ENCODE measurements at places on chromosomes 7 and 10.

GRCh38 chr10:73506491-73506890 is 10.7 kb upstream of the PPP3CB start:
- DNase-seq, result no peak

GRCh38 chr7:130463553-130464434 is 23.0 kb upstream of the CEP41 start:
- DNase-seq, result no peak

DNA sequence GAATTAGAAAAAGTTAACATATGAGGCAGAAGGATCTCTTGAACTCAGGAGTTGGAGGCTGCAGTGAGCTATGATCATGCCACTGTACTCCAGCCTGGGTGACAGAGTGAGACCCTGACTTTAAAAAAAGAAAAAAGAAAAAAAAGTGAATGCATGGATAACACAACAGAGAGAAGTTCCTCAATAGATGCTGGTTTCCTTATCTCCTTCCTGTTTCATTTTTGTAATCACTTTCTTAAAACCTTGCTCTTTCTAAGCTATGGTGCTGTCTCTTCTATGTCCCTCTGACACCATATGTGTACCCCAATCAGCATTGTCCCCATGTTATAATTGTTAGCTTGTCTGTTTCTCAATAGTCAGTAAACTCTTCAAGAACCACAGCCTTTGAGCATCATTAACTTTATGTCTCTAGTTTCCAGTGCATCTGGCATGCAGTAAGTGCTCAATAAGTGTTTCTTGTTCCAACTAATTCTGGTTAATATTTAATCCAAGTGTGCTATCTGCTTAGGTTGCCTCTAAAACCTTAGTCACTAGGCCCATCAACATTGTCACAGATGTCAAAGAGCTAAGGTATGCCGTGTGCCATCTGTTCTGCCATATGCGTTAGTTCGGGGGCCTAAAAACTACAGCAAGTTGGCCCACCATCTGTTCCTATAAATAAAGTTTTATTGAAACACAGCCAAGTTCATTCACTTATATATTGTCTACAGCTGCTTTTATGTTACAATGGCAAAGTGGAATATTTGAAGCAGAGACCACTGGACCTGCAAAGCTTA is 36.2 kb downstream of the MPP7 start:
- DNase-seq, result no peak

DNA sequence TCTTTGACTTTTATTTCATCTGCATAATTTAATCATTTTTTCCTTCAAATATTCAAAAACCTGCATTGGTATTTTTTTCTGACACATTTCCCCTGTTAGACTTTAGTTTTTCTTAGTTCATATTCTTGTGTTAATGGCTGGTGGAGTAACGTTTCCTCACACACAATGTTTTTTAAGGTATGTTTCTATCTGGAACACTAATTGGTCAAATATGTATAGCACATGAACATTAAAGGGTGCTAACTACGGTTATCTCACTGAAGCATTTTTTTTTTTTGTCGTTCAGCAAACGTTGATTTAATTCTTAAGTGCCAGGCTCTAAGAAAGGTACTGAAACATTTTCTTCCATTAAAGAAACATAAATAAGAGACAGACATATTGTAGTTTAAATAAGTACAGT is 87.7 kb downstream of the PTPRZ1 start:
- no peak for DNase-seq

DNA sequence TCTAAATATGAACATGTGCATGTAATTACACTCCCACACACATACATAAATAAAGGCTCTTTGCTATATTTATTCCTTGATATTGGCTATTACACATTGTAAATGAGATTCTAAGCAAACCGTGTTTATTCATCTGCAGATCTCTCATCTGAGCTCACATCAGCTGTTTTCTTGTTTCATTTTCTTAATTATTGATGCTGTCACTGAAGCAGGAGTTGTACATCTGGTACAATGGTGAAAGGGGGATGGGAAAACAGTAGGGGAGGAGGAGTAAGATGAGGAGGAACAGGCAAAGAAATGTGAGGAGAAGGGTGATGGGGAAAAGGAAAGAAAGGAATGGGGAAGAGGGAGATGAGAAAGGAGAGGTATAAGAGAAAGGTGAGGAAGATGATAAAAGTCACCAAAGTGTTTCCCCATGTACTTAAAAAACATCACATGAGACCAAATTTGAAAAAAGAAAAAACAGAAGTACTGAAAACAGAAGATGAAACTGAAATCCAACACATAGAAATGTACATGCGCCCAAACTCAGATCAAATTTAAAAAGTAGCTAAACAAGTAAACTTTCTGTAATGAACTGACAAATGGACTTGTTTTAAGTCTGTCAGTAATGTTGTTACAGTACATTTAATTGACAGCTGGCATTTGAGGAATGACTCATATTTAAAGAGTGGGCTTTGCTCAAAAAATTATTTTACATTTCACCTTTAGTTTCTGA is 472.2 kb downstream of the ARL4A start:
- no peak for DNase-seq
